Activated CD8-positive, alpha-beta memory T cell treated with anti-CD3 and anti-CD28 coated beads for 1 hour (primary cell): ENCODE measurements at places on chromosomes 12 and 14.

DNA sequence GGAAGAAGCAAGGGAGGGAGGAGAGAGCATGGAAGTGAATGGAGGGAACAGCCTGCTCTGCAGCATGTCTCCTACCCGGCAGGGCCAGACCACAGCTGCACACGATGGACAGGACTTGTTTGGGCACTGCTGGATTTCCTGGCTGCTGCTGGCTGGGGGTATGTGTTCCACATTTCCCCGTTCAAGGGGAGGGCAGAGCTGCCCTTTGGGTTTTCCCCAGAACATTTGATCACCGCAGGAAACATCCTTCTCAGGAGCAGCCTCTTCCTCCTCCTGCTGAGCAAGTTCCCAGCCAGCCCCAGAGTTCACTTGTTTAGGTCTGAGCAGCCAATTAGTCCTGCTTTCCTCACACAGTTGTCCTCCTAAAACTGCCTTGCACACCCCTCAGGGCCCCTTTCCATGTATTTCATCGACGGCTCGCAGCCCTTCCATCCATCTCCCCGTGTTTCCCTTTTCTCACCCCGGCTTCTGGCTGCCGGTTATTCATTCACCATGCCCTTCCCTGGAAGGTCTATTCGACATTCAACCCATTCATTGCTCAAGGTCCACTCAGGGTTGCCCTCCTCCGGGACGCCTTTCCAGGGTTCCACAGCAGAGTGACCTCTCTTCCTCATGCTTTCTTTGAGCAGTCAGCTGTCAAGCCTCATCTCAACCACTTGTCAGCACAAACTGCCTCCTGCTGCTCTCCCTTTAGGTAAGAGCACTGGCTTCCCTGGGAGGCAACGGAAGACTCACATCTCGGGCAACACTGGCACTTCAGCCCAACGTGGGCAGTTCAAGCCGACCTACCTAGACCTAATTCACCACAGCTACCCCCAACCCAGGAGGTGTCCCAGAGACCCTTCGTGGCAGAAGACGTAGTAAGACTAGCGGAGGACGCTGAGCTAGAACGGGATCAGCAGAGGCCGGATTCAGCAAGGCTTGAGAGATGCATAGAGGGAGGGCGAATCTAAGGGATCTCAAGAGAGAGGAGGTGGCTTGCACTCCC is 20.1 kb upstream of the ANO2 start:
- no peak for DNase-seq

DNA sequence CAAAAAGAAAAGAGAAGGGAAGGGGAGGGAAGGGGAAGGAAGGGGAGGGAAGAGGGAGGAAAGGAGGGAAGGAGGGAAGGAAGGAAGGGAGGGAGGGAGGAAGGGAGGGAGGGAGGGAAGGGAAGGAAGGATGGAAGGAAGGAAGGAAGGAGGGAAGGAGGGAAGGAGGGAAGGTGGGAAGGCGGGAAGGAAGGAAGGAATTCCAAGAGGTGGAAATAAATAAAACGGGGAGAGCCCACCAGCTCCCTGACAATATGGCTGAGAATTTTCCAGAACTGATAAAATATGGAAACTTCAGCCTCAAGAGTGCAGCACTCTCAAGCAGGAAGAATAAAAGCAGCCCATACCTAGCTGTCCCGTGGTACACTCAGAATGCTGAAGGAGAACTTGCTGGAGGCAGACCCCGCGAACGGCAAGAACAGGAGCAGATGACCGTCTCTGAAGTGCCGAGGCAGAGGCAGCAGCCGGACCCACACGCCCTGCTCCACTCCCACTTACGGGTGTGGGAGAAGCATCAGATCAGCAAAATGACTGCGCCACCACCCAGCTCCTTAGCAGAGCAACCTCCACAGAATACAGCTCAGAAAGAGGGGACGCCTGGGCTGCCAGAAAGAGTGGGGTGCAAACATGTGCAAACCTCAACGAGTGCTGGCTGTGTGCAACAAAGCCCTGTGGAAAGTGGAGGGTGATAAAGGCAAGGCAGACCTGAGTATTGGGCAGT is 34.1 kb upstream of the INF2 start:
- no peak for DNase-seq

GRCh38 chr12:90321369-90321768 is 612.7 kb upstream of the ATP2B1 start:
- DNase-seq = no peak

DNA sequence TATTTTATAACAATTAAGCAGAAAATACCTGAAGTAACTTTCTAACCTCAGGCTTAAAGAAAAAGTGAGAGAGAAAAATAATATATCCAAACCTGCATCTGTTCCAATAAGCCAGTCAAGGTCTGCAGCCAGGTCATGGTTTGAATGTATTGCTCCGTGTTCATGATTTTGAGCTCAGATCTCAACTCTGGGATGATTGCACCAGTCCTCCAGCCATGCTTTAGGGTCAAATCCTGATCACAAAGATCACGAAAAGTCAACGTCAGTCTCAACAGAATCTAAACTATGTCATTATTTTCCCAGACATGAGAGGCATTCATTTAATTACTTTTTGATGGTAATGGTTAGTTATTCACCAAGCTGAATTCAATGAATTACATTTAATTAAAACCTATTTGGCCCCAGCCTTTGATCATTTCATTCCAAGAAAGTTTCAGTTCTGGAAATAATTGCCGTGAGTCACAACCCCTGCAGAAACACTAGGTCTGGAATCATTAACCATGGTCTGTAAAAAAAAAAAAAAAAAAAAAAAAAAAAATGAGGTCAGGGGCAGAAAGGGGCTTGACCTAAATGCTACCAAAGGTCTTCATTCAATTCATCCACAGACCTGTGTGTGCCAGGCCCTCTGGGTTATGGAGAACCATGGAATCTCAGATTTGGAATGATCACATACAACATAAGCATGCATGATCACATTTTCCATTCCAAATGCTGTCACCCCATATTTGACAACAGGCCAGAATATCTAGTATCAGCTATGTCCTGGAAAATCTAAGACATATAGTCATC is 55.6 kb downstream of the NT5DC3 start:
- DNase-seq = no peak

DNA sequence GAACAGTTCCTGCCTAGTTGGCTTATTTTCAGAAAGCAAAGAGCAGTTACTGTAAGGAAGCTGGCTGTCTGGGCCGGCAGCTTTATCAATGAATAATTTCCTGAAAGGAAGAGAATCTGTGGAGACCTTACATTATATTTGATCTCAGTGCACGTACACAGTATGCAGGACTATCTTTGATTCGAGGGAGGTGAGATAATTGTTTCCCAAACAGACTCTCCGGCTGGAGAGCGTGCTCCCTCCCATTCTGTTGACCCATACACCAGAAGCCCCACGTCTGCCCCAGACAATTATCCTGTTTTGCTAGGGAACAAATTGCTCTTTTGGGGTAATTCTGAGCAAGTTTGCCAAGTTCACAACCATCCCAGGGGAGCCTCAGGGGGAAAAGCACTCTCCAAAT is 1115.0 kb downstream of the VRK1 start:
- no peak for DNase-seq

DNA sequence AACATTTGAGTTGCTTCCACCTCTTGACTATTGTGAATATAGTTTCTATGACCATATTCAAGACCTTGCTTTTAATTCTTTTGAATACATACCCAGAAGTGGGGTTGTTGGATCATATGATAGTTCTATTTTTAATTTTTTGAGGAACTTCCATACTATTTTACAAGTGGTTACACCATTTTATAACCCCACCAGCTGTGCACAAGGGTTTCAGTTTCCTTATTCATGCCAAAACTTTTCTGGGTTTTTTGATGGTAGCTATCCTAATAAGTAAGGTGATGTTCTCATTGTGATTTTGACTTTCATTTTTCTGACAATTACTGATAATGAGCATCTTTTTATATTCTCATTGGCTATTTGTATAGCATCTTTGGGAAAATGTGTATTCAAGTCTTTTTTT is 109.4 kb upstream of the GARIN2 start:
- DNase-seq = no peak

DNA sequence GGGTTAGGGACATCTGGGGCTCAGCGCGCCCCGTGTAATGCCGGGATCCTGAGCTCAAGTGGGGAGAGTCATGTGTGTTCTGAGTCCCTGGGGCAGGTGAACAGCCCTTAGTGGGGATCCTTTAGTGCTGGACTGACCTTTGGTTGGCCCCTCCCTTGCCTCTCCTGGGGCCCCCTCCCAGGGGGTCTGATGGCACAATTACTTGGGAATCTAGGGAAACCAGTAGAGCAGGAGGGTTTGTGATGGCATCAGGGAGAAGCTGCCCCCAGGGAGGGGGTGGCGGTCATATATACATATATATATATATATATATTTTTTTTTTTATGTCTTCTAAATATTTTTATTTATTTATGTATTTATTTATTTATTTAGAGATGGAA is at the start of gene MORN3:
TSS of gene MORN3 (minus strand) at position 134 of the 380 bp plus-strand sequence. CDS start 171 bp downstream, outside the sequence.
- no peak for DNase-seq

- DNase-seq = no peak
Observed at GRCh38 chr14:94387051-94388026, 1.1 kb downstream of the SERPINA1 start.

DNA sequence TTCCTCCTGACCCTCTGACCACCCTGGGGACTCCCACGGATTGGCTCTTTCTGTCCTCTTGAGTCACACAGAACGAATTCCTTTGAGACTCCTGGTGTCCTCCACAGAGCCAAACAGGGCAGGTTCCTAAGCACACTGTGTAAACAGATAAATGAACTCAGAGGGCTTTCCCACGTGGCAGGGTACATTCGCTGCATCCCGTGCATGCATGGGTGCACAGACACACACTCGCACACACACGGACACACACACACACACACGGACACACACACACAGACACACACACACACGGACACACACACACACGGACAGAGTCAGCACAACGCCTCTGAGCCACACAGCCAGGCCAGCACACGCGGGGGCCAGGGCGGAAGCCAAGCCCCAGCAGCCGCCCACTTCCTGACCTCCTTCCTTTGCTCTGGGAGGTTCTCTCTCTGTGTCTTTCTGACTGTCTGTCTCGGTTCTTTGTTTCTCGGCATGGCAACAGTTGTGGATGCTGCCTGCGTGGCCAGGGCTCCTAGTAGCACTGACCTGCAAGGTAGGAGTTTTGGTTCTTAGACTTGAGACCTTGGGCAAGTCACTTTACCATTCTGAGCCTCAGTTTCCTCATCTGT is 706 bp downstream of the CRACR2A start:
- DNase-seq = no peak

DNA sequence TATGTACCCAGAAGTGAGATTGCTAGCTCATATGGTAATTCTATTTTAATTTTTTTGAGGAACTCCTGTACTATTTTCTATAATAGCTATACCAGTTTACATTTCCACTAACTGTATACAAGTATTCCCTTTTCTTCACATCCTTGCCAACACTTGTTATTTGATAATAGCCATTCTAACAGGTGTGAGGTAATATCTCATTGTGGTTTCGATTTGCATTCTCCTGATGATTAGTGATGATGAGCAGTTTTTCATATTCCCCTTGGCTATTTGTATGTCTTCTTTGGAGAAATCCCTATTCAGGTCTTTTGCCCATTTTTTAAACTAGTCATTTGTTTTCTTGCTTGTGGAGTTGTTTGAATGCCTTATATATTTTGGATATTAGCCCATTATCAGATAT is 121.3 kb downstream of the BBS10 start:
- no peak for DNase-seq

DNA sequence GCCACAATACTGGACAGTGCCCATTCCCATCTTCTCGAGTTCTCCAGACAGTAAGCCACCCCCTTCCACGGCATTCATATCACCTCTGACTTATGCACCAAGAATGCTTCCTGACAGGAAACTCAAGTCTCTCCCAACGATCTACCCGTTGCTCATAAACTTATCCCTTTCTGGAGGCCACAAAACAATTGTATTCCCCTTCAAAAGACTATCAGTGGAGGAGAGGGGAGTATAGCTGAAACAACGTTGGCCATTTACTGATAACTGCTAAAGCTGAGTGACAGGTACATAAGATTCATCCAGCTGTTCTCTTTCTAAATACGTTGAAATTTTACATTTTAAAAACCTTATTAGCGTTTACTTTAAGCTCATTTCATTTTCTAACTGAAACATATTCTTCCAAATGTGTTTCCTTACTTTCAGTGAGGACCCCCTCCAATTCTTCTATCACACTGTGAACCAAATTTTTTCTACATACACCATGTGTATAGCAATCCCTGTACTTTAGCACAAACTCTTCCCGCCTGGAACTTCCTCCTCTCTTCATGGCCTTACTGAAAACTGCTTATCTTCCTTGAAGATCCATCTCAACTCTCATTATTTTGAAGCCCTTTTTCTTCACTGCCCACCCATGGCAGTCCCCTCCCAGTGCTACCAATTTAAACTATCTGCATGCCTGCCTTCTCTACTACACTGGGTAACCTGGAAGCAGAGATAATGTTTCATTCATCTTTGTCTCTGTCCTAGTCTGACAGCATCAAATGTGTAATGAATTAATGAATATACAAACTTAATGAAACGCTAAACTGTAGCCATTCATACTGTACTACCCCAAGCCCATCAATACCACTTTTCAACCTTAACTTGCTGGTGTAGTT is 28.8 kb downstream of the ATXN2 start:
- no peak for DNase-seq

- DNase-seq = no peak
Observed at GRCh38 chr12:32292151-32292550, 107.2 kb upstream of the FGD4 start.

- DNase-seq = no peak
Observed at GRCh38 chr12:116639765-116640164, 80.6 kb downstream of the MAP1LC3B2 start.

GRCh38 chr12:57549909-57550640 is at the start of gene KIF5A:
TSS of gene KIF5A (plus strand) at chr12:57550044. CDS start at chr12:57550272, 228 bp downstream.
- DNase-seq = peak; percentile 34

DNA sequence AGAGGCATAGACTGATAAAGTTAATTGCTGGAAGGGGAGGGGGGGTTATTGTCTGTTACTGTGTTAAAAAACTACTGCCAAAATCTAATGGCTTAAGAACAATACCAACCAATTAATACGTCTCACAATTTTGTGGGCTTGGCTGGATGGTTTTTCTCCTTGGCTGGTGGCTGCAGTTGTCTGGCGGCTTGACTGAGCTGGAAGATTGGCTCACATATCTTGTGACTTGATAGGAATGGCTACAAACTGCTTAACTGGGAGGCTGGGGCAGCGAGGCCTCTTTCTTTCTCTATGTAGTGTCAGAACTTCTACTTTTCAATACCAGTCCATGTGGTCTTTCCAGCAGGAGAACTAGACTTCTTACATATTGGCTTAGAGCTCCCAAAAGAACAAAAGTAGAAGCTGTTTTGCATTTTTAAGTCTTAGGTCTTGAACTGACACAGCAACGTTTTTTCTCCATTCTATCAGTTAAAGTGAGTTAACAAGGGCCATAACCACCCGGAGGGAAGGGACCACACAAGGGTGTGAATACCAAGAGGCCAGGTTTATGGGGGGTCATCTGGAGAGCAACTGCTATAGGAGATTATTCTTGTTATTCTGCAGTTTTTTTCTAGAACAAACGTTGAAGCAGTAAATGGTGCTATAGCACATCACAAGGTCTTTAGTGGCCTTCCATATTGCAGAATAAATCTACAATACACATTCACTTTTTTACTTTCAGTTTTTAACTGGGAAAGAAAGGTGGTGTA is 46.9 kb downstream of the ZDHHC17 start:
- no peak for DNase-seq

DNA sequence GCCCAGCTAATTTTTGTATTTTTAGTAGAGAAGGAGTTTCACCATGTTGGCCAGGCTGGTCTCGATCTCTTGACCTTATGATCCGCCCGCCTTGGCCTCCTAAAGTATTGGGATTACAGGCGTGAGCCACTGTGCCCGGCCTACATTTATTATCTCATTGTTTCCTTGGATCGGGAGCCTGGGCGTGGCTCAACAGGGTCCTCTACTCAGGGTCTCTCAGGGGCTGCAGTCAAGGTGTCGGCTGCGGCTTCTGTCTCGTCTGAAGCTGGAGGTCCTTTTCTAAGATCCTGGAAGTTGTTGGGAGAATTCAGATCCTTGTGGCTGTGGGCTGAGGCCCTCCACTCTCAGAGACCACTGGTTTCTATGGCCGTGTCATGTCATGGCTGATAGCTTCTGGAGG is 65.5 kb upstream of the SCN8A start:
- no peak for DNase-seq
